ENCODE measurements at places on chromosomes 2 and 18.

GRCh38 chr2:121258051-121258450 lies 27.0 kb downstream of the TFCP2L1 start:
- no peak for DNase-seq

DNA sequence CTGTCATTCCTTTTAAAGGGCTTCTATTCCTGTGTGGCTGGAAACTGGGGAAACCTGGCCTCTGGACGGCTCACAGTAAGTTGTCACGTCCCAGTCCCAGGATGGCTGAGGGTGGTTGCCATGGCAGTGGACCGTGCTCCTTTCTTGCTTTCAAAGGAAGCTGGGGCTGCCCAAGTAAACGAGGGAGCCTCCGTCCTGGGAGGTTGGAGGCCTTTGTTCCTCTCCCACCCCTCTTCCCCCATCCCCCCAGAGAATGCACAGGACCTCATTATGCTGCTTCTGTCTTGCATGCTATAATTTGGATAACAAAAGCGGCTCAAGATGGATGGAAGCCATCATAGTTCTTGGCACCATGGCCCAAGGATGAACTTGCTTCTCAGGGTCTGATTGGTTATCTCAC lies 325.5 kb upstream of the HS6ST1 start:
- no peak for DNase-seq

DNA sequence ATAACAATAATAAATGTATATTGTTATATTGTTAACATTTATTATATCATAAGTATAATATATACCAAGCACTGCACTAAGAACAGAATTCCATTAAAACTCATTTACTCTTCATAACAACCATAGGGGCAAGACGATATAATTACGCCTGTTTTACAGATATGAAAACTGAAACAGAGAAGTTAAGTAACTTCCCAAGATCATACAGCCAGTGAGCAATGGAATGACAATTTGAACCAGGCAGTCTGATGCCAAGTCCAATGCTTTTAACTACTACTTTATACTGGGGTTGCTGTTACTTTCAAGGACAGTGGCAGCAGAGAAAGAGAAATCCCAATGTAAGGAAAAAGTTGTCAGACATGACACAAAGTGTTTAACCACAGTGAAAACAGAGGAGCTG lies 338.8 kb upstream of the ID2 start:
- DNase-seq: no peak

- no peak for DNase-seq
Observed at GRCh38 chr2:47402555-47402804, 476 bp upstream of the MSH2 start.

- DNase-seq: no peak
Observed at GRCh38 chr2:179842498-179843153, 18.8 kb downstream of the ZNF385B start.

- DNase-seq: no peak
Observed at GRCh38 chr2:102736110-102736409, 25.8 kb upstream of the TMEM182 start.

GRCh38 chr2:202165945-202166344 lies 72.5 kb downstream of the SUMO1 start:
- no peak for DNase-seq

- no peak for DNase-seq
Observed at GRCh38 chr18:57807336-57808117, 4.4 kb upstream of the ATP8B1 start.

GRCh38 chr18:31438402-31438801 lies 9.1 kb upstream of the DSG3 start:
- DNase-seq: no peak

GRCh38 chr2:123532994-123533393 lies 492.1 kb upstream of the CNTNAP5 start:
- no peak for DNase-seq

GRCh38 chr2:172533687-172534086 lies 22.2 kb upstream of the PDK1 start:
- no peak for DNase-seq

DNA sequence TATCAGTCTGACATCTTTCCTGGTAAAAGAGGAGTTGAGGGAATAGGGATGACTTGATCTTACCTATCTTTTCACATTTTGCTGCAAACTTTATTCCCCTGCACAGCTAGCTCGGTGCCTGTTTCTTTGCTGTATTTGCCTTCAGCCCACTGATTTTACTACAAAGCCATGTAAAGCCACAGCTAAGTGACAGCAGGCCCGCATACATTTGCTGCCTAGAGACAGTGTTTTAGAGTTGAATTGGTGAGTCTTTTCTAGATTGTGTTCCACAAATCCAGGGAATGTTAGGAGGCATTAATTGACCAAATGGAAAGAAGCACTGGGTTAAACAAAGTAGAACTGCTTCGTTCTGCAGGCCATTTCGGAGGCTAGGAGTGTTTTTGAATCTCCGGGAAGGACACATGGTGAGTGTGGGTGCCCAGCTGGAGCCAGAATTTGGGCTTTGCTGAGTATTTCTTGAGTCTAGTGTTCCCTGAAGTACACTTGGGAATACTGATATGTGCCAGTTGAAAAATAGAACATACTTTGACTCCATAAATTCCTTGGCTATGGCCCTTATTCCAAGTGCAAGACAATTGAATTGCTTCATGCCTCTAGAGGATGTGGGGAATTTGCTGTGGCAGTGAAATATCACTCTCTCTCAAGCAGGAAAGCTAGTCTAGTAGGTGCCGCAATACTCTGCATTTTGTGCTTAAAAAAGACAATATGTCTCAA lies 329.8 kb downstream of the PTPRM start:
- no peak for DNase-seq

DNA sequence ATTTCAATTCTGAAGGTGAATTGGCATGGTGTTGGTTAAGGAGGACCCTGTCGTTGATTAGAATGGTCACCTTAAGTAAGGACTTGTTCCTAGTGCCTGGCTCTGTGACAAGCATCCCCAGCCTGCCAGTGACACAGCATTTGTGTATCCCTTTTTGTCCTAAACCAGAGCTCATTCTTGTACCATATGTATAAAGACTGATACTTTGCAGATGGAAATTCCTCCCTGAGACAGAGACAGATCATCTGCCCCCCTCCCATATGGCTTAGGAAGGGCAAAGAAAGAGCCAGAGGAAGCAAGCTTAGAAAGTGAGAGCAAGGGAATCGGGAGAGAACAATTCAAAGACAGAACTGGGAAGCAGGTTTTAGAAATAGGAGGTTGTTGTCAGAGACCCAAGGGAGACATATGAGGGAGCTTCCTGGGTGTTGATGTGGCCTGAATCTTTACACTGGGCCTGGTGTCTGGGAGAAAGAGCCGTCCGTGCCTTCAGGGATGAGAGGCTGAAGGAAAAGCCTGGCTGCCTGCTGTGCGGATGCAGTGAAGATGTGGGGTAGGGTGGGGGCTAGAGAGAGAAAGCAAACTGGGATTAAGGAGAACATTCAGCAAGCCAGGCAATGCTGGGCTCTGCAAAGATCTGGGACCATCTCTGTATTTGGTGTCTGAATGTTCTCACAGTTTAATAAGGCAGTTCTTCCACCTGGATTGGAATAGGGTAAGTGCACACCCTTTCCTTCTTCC lies 13.2 kb upstream of the CHRNA1 start:
- DNase-seq: no peak
